Stomach (tissue), 19 donors: ENCODE measurements at places on chromosomes 12 and 14.

- H3K4me3 ChIP-seq, result no peak overlapping the region
- H3K27me3 ChIP-seq, result no peaks in the 10 kb centered on the region
- H3K27ac ChIP-seq, result peak overlapping the region; percentile 86
- H3K4me1 ChIP-seq, result peaks cover 22% of the 10 kb centered on the region
These were observed 107.3 kb downstream of the CRADD start for GRCh38 chr12:93784339-93785086.

GRCh38 chr14:38536376-38537038 is 280.6 kb upstream of the CLEC14A start:
- no peak for DNase-seq
- H3K4me3 ChIP-seq, result no peak overlapping the region
- H3K36me3 ChIP-seq, result no peaks in the 10 kb centered on the region
- H3K27ac ChIP-seq, result no peak overlapping the region

- peaks cover 25% of the 10 kb centered on the region for H3K4me1 ChIP-seq
- no peak overlapping the region for H3K27ac ChIP-seq
- H3K27me3 ChIP-seq, result no peaks in the 10 kb centered on the region
These were observed 19.0 kb downstream of the FAM181A start for GRCh38 chr14:93946104-93946503.

DNA sequence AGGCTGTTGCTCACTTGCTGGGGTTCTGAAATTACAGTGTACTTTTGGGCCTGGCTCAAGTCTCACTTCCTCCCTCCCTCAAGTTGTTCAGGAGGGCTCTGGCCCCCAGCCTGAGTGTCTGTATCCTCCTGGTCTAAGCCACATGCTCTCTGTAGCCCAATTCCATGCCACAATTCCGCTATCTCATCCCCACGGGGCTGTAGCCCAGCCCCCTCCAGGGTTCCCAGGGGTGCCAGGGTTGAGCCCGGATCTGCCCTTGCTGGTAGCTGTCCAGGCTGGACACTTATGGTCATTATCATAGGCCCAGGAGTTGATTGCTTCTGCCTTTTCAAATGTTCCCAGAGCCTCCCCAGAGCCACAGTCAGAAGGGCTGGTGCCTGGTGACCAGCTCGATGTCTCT is 65.3 kb downstream of the PRIMA1 start:
- H3K27me3 ChIP-seq, result no peaks in the 10 kb centered on the region
- H3K4me3 ChIP-seq, result no peak overlapping the region
- DNase-seq, result no peak
- no peak overlapping the region for H3K27ac ChIP-seq
- peaks cover 17% of the 10 kb centered on the region for H3K36me3 ChIP-seq

GRCh38 chr14:39621223-39621622 is 189.0 kb upstream of the FBXO33 start:
- H3K27me3 ChIP-seq, result no peaks in the 10 kb centered on the region
- H3K4me1 ChIP-seq, result no peaks in the 10 kb centered on the region
- H3K27ac ChIP-seq, result no peak overlapping the region
- no peaks in the 10 kb centered on the region for H3K36me3 ChIP-seq
- DNase-seq, result peak; percentile 10

- H3K4me1 ChIP-seq, result no peaks in the 10 kb centered on the region
- no peaks in the 10 kb centered on the region for H3K36me3 ChIP-seq
- no peak overlapping the region for H3K4me3 ChIP-seq
- peak; percentile 47 for DNase-seq
- H3K27ac ChIP-seq, result no peak overlapping the region
These were observed 41.4 kb downstream of the COX16 start for GRCh38 chr14:70317969-70318634.

DNA sequence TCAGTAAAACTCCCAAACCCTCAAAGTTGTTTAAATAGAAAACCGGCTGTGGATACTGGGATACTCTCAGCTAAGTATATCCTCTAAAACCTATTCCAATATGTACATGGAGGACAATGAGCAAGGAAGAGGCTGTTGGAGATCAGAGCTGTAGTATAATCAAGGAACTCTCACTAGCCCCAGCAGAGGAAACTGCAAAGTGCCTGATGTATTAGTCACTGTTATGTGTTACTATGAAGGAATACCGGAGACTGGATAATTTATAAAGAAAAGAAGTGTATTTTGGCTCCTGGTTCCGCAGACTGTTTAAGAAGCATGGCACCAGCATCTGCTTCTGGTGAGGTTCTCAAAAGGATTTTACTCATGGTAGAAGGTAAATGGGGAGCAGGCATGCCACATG is 65.6 kb upstream of the RPL10L start:
- H3K27me3 ChIP-seq, result no peaks in the 10 kb centered on the region
- no peak overlapping the region for H3K4me3 ChIP-seq
- no peaks in the 10 kb centered on the region for H3K4me1 ChIP-seq

DNA sequence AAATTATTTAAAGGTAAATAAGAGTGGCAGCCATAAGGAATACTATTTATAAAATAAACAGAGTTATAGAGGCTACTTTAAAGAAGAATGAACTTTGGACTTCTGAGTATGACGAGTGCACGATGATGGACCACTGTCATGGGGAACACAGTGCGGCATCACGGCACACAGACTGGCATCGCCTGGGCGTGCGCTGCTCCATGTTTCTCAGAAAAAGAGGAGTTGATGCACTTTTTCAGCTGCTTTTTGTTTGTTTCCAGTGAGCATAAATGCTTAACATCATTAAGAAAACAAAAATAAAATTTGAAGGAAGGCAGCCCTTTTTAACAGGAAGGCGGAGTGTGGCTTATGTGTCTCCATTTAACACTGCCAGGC is 23.3 kb upstream of the EAPP start:
- DNase-seq, result no peak
- peaks cover 57% of the 10 kb centered on the region for H3K36me3 ChIP-seq
- no peak overlapping the region for H3K27ac ChIP-seq
- no peak overlapping the region for H3K4me3 ChIP-seq
- no peaks in the 10 kb centered on the region for H3K27me3 ChIP-seq

GRCh38 chr14:69684461-69685217 is 73.2 kb downstream of the SUSD6 start:
- peaks cover 44% of the 10 kb centered on the region for H3K4me1 ChIP-seq
- peak overlapping the region; percentile 13 for H3K27ac ChIP-seq
- no peaks in the 10 kb centered on the region for H3K36me3 ChIP-seq
- no peak for DNase-seq

- peak; percentile 82 for DNase-seq
- H3K27me3 ChIP-seq, result no peaks in the 10 kb centered on the region
- no peak overlapping the region for H3K27ac ChIP-seq
- no peaks in the 10 kb centered on the region for H3K4me1 ChIP-seq
- no peaks in the 10 kb centered on the region for H3K36me3 ChIP-seq
- H3K4me3 ChIP-seq, result no peak overlapping the region
These were observed 157.4 kb upstream of the FOXG1 start for GRCh38 chr14:28608851-28609828.

- H3K27me3 ChIP-seq, result no peaks in the 10 kb centered on the region
- no peak for DNase-seq
- no peaks in the 10 kb centered on the region for H3K4me1 ChIP-seq
These were observed 557.7 kb downstream of the TRHDE start for GRCh38 chr12:72829838-72830237.

GRCh38 chr12:74339211-74339610 is 198.4 kb upstream of the ATXN7L3B start:
- H3K36me3 ChIP-seq, result no peaks in the 10 kb centered on the region
- H3K4me3 ChIP-seq, result no peak overlapping the region
- no peaks in the 10 kb centered on the region for H3K4me1 ChIP-seq
- no peak overlapping the region for H3K27ac ChIP-seq
- no peaks in the 10 kb centered on the region for H3K27me3 ChIP-seq

DNA sequence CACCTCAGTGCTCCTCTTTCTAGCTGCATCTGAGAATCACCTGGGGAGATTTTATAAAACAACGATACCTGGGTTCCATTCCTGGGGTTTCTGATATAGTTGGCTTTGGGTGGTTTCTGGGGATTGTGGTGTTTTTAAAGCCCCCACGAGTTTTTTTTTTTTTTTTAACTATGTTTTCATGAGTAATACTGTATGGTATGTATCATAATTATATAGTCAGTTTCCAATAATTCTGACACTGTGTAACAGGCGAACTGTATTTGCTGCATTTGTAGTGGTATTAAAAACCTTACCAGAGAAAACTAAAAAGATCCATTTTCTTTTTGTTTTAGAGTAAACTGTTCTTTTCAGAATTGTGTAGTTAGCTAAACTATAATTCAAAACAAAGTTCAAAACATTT is 84.9 kb downstream of the SRGAP1 start:
- no peaks in the 10 kb centered on the region for H3K36me3 ChIP-seq
- no peak for DNase-seq
- no peak overlapping the region for H3K27ac ChIP-seq
- no peaks in the 10 kb centered on the region for H3K4me1 ChIP-seq
- H3K27me3 ChIP-seq, result no peaks in the 10 kb centered on the region
- no peak overlapping the region for H3K4me3 ChIP-seq

- no peaks in the 10 kb centered on the region for H3K36me3 ChIP-seq
- DNase-seq, result no peak
- no peak overlapping the region for H3K27ac ChIP-seq
- no peaks in the 10 kb centered on the region for H3K4me1 ChIP-seq
- no peak overlapping the region for H3K4me3 ChIP-seq
These were observed 84.6 kb upstream of the GRIP1 start for GRCh38 chr12:66763467-66763866.

DNA sequence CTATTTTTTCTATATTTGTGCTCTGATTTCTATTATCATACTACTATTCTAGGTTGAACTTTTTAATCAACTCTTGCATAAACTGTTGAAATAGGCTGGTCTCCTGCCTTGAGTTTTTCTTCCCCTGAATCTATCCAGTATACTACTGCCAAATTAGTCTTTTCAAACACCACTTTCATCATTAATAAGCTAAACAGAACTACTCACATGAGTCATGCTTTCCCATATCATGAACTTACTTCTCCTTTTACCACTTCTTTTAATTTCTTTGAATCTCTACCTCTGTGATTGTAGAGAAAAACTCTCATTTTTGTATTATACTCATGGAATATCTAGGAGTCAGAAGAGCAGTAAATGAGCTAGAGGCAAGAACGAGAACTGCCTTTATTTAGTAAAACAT is 340.3 kb upstream of the PDE3A start:
- DNase-seq, result no peak
- no peak overlapping the region for H3K27ac ChIP-seq
- no peak overlapping the region for H3K4me3 ChIP-seq
- peaks cover 14% of the 10 kb centered on the region for H3K4me1 ChIP-seq
- no peaks in the 10 kb centered on the region for H3K27me3 ChIP-seq

GRCh38 chr12:74552201-74552600 is 14.6 kb downstream of the ATXN7L3B start:
- no peak overlapping the region for H3K27ac ChIP-seq
- no peak for DNase-seq
- no peaks in the 10 kb centered on the region for H3K36me3 ChIP-seq
- no peak overlapping the region for H3K4me3 ChIP-seq

DNA sequence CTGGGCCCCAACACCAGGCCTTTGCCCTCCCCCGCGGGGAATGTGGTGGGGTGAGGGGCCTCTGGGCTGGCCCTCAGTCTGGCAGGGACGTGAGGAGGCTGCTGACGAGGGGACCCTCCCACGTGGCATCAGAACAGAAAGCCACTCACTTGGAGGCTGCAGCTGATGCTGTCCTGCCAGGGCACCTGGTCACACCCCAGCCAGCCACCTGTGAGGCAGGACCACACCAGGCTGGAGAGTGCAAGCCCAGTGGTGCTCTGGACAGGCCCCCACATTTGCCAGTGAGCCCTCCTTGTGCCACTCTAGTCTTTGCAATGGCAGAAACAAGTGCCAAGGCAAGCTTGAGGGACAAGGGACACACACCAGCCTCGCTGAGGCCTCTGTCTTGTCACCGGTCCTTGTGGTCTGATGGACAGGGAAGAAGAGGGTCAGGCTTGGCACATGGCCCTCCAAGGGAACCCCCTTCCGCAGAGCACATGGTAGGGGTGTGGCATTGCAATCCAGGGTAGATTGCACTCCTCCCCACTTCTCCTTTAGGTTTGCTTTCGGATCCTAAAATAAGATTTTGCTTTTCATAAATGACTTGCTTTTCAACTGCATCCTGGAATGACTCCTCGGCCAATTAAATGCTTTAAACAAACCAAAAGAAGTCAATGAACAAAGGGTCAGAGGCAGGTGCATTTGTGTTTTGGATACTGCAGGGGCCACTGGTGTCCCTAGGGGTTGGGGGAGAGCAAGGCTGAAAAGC is 53.7 kb downstream of the CCDC88C start:
- no peak for DNase-seq
- H3K36me3 ChIP-seq, result peaks cover 1% of the 10 kb centered on the region
- no peaks in the 10 kb centered on the region for H3K27me3 ChIP-seq
- H3K27ac ChIP-seq, result peak overlapping the region; percentile 75
- peaks cover 51% of the 10 kb centered on the region for H3K4me1 ChIP-seq
- no peak overlapping the region for H3K4me3 ChIP-seq
